ENCODE measurements at places on chromosomes 7 and 10. TPM values are rescaled to one million over a fixed set of nuclear protein-coding genes. Genes with fewer than 3 reads are reported as not detected.

- DNase-seq = no peak
Measured at GRCh38 chr7:128374041-128374440, 12.6 kb upstream of the PRRT4 start.

The NEUROG3 gene
- not detected for polyA plus RNA-seq

The ADGRA1 gene
- 1.6 TPM for polyA plus RNA-seq

The DOCK4 gene
- 26.1 TPM for polyA plus RNA-seq

The TMEM236 gene
- 0.16 TPM for polyA plus RNA-seq

All from left renal pelvis (tissue), 4 donors.